Osteoblast (primary cell): ENCODE measurements at places on chromosomes 2 and 18.

DNA sequence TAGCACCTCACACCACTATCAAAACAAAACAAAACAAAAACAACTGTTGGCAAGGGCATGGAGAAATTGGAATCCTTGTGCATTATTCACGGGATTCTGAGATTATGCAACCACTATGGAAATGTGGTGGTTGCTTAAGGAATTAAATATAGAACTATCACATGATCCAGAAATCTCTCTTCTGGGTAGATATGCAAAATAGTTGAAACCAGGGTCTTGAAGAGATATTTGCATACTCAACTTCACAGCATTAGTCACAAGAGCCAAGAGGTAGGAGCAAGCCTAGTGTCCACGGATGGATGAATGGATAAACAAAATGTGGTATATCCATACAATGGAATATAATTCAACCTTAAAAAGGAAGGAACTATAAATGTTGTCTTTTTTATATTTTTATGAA, 7.0 kb downstream of the TMEM131 start:
- no peak for DNase-seq

DNA sequence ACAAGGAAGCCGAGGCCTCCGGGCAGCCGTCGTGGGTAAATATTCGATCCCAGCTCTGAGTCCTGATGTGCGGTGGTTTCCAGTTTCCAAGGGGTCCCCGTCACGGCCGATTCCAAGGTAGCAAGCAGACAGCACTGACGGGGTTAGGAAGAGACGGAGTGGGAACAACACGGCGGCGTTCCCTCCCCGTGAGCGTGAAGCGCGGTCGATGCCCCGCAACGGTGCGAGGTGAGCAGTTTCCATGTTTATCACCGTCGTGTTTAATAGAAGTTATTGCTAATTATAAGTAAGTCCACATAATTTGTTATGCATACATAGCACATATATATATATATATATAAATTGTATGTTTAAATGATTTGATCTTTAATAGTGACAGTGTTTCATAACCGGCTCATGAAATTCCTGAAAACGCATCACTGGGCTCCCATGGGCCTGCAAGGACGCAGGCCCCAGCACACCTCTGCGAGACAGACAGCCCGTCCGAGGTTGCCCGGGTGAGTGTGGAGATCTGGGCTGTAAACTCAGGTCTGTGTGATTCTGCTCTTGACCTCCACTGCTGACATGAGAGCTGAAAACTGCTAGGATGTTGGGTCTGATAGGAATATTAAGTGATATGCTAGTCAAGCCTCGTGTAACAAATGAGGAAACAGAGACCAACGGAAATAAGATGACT, 243.5 kb upstream of the SALL3 start:
- no peak for DNase-seq

GRCh38 chr2:30231212-30231995, at the start of gene LBH:
Gene LBH, plus strand, starts transcription at chr2:30231534. Its CDS starts 205 bp downstream, at chr2:30231739.
- peak; percentile 99 for DNase-seq

GRCh38 chr2:218959761-218960308, 369 bp downstream of the CDK5R2 start:
- DNase-seq: peak; percentile 84

GRCh38 chr2:8740136-8740535, 58.3 kb downstream of the ID2 start:
- no peak for DNase-seq

- no peak for DNase-seq
Measured at GRCh38 chr2:36459725-36460137, 104.2 kb downstream of the CRIM1 start.

GRCh38 chr2:31142110-31142509, 3.9 kb upstream of the GALNT14 start:
- no peak for DNase-seq

DNA sequence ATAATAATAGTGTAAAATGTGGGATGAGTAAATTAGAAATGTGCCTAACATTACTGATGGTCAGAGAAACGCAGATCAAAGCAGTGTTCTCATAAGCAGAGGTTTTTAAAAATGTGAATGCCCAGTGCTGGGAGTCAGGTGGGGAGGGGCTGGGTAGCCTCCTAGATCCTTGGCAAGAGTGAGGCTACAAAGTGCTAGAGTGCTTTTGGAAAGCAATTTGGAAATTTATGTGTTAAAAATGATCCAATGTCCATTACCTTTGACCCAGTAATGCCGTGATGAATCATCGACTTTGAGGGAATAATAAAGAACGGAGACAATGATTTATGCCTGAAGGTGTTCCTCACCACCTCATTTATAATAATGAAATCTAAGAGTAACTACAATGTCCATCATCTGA, 44.9 kb upstream of the TWIST2 start:
- no peak for DNase-seq

GRCh38 chr18:22713511-22713910, 219.6 kb upstream of the RBBP8 start:
- peak; percentile 15 for DNase-seq

- DNase-seq: peak; percentile 36
Measured at GRCh38 chr2:204576362-204576979, 31.2 kb downstream of the PARD3B start.

DNA sequence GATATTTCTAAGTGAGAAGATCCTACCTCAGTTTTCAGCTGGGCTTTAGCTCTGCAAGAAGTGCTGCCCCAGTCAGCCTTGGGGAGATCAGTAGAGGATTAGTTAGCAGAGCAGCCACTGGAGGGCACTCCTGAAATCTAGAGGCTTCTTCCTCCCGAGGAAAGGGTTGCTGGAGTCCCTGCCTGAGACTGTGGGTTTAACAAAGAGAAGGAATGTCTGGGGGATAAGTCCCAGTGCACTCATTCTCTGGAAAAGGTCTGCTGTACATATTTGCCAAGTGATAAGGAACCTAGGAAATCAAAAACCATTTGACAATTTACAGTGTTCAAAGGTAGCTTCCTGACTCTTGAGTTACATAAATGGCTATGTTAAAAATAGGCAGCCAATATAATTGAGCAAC, 207.2 kb downstream of the SLC8A1 start:
- peak; percentile 77 for DNase-seq

DNA sequence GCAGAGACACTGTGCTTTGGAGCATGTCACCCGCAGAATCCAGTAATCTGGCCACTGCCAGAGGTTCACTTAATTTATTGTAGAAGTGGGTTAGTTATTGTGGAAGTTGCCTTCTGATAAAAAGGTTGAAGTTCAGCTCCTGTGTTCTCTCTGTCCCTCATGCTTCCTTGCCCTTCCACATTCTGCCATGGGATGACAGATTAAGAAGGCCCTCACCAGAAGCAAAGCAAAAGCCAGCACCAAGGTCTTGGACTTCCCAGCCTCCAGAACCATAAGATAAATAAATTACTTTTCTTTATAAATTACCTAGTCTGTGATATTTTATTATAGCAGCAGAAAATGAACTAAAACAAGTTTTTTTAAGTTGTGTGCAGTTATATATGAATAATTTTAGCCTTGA, 145.0 kb upstream of the SH3BP4 start:
- no peak for DNase-seq

DNA sequence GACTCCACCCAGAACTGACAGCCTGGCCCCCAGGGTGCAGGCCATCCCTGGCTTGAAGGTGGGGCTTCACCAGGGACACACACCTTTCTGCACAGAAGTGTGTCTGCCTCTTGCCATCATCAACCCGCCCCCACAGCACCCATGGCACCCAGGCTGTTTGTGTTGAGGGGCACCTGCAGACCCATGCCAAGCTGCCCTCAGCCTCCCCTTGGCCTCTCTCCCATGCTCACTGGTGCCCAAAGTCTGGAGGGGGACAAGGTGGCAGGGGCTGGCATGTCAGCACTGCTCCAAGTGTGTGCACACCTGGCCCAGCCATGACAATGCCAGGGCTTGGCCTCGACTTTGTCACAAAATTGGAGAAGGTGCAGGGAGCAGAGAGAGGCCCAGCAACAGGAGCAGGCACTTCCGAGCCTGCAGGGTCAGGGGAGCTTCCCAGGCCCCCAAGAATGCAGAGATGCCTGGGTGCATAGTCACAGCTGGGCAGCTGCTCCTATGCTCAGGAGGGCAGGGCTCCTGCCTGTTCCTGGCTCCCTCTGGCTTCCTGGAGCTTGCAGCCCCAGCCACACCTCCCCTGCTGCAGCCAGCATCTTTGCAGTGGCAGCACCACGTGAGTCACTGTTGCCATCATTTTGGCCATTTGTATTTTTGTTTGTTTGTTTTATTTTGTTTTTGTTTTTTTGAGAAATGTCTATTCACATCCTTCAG, 280.6 kb upstream of the UBE2E3 start:
- DNase-seq: no peak

- DNase-seq: no peak
Measured at GRCh38 chr2:198966269-198966668, 491.5 kb downstream of the SATB2 start.

GRCh38 chr2:69946351-69947324, 14.8 kb downstream of the ASPRV1 start:
- DNase-seq: peak; percentile 93

DNA sequence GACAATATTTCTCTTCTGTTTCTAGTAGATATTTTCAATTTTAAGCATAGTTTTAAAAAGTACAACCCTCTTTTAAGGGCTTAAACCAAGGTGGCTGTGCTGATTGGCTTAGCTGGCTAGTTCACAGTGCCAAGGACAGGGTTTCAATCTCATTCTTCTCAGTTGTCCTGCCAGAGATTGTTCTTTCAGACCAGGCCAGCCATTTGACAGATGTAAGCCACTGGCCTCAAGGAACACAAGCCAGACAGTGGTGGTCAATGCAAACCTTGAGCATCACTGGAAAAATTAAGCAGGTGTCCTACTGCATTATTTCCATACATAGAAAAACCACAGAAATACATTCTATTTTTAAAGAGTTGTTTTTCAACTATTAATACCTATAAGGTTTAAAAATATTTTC, 5.9 kb downstream of the RNF103 start:
- no peak for DNase-seq

GRCh38 chr2:234491897-234492296, 5.0 kb downstream of the ARL4C start:
- DNase-seq: no peak

GRCh38 chr2:58731488-58731869, 490.4 kb upstream of the FANCL start:
- DNase-seq: no peak

DNA sequence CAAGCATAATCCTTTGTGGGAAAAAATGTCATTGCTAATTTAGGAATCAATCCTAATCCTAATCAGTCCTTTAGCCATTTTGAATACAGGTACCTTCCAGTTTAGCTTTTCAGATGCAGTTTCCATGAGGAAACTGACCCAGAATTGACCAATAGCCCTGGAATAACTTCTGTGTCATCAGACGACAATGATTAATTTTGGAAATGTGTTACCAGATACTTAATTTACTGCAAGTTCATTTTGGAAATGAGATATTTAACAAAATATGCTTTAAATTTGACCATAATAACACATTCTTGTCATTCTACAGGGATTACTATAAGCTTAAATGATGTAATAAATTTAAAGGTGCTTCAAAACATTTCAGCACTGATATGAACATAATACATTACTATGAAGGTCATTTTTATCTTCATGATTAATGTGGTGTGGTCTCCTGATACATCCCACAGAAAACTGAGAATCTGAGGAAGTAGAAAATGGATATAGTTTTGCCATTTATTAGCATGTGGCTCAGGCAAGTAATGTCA, 129.8 kb upstream of the SH3BP4 start:
- DNase-seq: no peak

- no peak for DNase-seq
Measured at GRCh38 chr18:59563176-59563785, 133.9 kb downstream of the CCBE1 start.

DNA sequence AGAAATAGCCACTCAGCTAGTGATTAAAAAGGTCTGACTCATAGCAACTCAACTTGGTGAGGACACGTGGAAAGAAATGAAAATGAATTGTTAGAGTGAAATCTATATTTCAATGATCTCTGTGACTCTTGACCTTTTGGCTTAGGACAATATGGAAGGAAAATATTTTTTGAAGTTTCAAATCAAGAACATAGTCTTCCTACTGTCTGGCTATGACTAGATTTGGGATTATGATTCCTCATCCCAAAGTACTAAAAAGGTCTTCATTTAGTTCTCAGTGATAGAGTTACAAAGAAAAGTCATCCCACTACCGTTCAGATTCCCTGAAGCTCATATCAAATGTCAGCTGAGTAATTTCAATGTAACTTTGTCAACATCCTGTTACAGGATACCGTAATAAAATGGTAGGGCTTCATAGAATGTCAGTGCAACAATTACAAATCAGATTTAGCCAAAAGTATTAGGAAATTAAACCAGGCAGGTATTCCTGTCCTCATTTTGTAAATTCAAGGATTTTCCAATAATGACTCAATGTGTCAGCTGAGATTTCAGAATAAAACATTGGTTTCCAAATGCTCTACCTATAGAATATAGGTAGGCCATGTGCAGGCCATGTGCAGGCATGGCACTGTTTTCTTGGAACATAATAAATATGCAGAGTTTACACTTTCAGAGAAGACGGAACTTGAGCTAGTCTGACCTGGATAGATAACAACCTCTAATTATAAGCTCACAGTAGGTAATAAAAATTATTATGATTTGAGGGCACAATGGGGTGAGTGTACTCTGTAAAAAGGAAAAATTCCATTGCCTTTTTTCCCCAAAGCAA, 36.0 kb downstream of the ANKRD29 start:
- DNase-seq: peak; percentile 79

GRCh38 chr2:120354935-120355779, 9.2 kb downstream of the INHBB start:
- peak; percentile 43 for DNase-seq

DNA sequence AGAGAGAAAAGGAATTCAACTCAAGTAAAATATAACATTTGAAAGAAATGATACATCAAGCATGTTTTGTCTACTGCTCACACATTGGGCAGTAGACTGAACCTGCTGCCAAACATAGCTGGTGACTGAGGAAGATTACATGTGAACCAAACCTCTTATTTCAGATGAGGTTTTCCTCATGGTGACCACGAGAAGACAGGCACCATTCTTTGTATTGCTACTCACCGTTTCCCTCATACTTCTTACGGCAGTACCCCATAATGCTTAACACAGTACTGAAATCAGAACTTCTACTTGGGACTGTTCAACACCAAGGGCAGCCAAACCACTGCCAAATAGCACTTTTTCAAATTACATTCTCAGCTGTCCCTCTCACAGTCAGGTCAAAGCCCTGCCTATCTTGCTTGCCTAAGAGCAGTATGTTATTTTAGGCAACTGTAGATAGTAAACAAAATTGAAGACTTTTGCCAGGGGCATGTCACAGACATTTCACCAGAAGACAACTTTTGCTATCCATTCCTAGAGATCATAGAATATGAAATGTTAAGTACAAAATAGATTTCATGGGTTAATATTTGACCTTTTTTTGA, 167.1 kb upstream of the DOK6 start:
- peak; percentile 14 for DNase-seq

DNA sequence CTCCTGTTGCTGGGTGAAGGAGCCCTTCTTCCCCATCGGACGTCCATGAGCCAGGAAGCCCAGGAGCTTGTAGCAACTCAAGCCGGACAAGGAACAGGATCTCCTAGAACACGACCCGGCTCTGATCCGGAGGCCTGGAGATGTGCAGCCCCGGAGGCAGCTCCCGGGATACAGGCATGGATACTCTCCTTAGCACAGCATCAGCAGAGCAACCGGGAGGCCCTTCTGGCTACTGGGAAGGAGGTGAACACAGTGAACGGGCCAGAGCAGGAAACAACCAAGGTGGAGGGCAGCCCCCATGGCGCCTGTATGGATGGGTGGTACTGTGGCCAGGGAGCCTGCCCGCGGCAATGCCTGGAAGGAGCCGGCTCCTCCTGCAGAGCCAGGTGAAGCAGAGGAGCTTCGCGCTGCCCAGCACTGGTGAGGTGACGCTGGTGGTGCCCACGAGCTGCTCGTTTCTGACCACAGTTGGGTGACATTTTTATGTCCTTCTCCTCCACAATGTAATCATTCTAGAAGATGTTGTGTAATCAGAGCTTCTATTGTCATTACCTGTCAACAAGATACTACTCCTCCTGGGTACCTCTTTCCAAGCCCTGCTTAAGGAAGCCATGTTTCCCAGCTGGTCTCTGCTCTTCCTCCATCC, 94.3 kb downstream of the TWIST2 start:
- DNase-seq: peak; percentile 74
